ENCODE measurements at places on chromosomes 7 and 10. TPM values are rescaled to one million over a fixed set of nuclear protein-coding genes. Genes with fewer than 3 reads are reported as not detected.

DNA sequence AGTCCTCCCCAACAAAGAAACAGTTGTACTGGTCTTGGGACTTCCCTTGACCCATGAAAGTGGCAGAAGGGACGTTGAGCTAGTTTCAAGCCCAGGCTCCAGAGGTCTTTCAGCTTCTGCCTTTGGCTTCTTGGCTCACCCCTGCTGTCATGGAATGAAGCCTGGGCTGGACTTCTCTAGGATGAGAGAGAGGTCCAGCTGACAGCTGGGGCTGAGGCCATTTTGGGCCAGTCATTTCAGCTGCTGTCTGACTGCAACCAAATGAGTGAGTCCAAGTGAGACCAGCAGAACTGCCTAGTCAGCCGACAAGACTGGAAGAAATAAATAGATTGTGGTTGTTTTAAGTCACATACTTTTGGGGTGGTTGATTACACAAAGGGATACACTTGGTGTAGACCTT lies 76.6 kb downstream of the TMEM178B start:
- no peak for DNase-seq

GRCh38 chr10:14291296-14291695 lies 39.4 kb downstream of the FRMD4A start:
- no peak for DNase-seq

DNA sequence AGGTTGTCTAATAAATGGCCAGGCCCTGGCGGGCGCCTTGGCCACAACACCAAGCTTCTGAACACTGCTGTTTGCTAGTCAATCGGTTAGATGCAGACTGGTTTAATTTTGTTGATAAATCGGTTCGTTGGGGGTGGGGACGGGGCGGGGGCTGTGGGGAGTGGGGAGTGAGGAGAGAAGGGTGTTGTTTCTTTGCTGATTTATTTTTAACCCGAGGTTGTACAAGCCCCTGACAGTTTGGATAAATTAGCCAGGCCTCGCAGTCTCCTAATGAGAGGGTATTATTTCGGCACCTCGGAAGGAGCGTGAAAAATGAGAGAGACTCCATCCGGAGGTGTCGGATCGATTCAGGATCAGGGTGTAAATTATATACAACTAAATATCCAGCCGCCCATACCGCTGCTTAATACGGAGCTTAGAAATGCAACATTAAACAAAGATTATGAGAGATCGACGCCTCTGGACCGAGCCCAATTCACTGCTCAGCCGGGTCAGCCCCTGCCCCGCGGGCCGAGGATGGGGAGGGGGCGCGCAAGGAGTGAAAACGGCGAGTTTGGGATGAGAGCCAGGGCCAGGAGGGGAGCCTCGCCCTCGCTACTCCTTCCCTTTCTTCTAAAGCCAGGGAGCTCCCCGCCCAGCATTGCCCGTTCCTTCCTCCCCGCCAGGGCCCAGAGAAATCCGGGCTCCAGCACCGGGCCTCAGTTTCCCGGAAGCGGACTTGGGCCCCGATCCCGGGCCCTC lies 8.0 kb downstream of the UNCX start:
- no peak for DNase-seq

- DNase-seq = no peak
These were observed 271.6 kb downstream of the CCDC3 start for GRCh38 chr10:12729885-12730284.

DNA sequence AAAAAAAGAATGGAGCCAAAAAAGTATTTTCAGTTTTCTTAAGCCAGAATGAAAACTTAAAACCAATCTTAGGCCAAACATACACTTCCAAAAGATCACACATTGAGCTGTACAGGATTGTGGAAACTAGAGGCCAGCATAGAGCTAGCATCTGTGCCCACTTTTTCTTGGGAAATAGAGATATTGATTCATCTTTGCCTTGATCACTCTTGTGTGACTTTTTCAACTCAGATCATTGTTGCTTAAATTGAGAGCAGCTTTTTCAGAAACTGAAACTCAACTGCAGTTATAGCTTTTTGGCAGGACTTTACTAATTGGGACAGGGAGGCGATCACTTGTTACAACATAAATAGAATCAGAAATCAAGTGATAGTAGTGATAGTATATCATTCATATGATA lies 132.2 kb downstream of the PRKG1 start:
- peak; percentile 20 for DNase-seq

DNA sequence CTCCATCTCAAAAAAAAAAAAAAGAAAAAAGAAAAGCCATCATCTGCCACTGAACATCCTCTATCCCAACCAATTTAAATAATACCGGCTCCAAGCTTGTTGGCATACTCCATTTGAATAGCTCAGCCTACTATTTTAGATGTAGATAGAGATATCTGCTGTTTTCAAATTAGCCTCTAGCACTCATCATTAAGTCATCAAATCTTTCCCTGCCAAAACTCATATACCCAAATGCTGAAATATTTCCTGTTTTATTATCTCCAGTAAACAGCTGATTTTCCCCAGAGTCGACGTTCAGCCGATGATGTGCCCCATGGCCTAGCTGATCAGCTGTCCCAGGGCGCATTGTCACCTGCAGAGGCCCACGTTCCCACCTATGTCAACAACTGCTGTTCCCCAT lies 34.5 kb upstream of the FRMD4A start:
- DNase-seq = no peak

DNA sequence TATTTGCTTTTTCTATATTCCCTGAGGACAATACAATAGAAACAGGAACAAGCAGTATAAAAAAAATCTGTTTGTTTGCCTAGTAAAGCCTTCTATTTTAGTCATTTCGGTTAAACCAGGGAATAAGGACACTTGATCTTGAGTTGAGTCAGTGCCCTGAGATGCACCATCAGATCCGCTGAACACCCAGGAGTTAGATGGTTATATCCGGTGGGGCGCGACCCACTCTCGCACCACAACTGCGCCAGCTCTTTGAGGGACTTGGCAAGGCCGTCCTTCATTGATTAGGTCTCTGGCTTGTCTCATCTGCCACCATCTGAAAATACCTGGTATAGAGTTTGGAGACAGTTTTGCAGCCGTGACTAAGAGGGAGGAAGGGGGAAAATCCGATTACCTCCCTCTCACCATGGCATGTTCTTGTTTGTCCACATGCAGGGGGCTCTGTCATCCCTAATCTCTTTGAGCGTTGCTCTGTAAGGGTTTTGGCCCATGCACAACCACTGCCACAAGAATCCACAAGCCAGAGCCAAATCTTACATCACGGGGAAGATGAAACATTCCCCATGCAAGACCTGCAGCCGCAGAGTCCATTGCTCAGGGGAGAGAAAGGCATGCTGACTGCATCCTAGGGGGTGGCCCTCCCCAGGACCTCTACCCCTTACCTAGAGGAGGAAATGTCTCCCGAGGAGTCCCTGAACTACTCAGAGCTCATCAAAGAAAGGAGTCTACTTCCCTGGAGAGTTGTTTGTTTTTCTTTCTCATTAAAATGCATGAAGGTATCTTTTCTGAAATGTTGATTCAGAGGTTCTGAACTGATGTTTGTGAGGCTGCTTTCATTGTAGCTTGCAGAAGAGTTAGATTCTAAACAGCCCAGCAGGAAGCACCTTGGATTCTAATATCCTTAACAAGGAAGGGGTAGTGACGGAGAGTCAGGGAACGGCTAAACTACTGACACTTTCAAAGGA lies 101.6 kb upstream of the FAM171A1 start:
- DNase-seq = peak; percentile 83

GRCh38 chr7:73726083-73726466 lies 6.6 kb upstream of the STX1A start:
- DNase-seq = no peak

DNA sequence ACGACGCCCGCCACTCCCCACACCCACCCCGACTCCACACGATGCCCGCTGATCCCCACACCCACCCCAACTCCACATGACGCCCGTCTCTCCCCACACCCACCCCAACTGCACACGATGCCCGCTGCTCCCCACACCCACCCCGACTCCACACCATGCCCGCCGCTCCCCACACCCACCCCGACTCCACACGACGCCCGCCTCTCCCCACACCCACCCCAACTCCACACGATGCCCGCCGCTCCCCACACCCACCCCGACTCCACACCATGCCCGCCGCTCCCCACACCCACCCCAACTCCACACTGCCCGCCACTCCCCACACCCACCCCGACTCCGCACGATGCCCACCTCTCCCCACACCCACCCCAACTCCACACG lies 317.0 kb downstream of the DNAJB6 start:
- DNase-seq = no peak

DNA sequence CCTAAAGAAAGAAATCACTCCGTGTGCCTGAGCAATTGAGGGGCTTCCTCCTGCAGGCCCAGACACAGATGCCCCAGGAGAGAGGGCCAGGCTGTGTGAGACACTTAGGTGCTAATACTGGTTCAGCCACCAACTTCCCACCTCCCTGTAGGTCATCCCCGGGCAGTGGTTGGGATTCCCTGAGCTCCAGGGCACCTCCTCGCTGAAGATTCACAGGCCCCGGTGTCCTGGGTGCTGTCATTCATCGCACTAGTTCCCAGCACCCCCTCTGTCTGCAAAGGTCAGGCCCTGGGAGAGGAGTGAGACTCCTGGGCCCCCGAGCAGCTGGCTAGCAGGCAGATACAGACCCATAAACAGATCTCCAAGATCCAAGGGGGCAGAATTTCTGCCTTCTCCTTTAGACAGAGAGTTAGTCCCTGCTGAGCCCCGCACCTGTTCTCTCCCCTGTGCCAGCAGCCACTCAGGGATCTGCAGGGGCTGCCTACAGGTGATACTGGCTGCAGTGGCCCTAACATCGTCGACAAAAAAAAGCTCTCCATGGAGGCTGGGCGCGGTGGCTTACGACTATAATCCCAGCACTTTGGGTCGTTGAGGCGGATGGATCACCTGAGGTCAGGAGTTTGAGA lies 38.2 kb upstream of the GTF2I start:
- DNase-seq = no peak

DNA sequence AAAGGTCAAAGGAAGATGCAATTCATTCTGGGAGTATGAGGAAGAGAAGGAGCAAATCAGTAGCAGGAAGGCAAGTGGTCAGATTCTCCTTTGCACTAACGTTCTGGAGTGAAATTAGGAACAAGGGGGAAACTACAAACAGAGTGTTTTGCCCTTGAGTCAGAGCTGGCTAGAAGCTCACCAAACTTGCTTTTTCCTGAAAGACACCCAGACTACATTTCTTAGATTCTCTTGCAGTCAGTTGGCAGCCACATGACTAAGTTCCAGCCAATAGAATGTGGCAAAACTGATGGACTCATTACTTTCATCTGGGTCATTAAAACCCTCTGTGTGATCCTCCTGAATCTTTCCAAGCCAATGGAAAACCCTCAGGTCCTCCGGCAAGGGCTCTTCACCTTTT lies 18.6 kb upstream of the DLX5 start:
- peak; percentile 47 for DNase-seq

- DNase-seq = peak; percentile 43
These were observed 234.6 kb upstream of the PITRM1 start for GRCh38 chr10:3407208-3407607.

Gene EXOC4
- 51.7 TPM for total RNA-seq

Gene COL28A1
- not detected for total RNA-seq

Gene VIPR2
- total RNA-seq = not detected

Gene DRGX
- total RNA-seq = not detected
